ENCODE measurements at places on chromosomes 16 and 17.

DNA sequence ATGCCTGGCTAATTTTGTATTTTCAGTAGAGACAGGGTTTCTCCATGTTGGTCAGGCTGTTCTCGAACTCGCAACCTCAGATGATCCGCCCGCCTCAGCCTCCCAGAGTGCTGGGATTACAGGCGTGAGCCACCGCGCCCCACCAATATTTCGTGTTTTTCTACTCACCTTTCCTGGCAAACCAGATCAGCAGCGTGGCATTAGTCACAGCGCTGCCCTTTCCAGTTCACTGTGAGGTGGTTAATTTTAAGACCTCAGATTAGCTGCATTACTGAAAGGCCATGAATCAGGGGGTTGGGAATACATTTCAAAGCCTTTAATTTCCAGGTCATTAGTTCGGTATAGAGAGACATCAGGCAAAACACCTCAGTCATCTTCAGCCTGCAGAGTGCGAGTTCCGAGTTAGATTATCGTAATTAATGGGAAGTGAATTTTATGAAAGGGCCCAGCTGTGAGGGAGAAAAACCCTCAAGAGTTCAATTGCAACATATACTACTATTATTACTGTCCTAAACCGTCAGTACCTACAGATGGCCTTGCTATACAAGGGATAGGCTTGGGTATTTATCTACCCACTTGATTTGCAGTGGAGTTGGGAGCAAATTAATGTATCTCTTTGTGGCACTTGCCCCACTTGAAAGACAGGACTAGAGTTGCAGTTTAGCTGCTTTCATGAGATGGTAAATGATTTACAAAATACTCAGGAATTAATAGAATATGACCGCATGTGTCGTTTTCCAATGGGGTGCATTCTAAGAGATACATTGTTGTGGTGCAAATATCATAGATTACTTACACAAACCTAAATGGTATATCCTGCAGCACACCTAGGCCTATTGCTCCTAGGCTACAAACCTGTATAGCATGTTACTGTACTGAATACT is 2.1 kb upstream of the USP32 start:
- ATAC-seq = no peak

- peak; percentile 37 for ATAC-seq
Measured at GRCh38 chr16:53085931-53086421, 31.2 kb downstream of the CHD9 start.

GRCh38 chr17:59888145-59888750 is 4.5 kb downstream of the TUBD1 start:
- ATAC-seq = no peak

DNA sequence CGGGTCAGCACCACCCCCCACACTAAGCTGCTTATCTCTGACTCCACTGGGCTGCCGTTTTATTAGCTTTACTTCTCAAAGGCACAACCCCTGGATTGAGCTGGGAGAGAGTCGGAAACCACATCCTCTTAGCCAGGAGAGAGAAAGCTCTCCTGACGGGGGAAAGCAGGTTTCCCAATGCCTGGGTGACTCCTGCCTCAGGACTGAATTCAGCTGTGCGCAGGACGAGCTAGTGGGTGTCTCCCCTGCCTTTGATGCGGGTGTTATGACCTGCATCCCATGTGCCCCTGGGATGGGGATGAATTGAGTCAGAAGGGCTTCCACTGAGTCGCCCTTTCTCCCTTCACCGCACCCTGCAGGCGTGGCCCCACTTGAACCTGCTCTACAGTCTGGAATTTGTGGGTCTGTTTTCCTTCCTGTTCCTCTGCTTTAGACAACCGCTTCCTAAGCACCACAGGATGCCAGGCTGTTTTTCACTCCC is 819.2 kb upstream of the EEF2KMT start:
- ATAC-seq = no peak

DNA sequence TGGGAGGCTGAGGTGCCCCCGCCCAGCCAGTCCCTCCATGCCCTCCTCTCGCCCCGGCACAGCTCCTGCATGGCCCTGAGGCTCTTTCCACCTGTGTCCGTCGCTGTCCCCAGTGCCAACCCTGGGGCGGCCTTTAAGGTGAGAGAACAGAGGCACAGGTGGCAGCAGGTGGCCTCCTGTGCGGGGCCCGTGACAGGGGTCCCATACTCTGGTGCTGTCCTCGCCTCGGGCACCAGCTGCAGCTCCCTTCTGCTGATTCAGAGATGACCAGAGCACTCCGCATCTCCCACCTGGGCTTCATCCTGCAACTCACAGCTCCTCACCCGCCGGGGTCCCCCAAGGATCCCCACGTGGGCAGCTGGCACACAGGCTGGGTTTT is 8.0 kb downstream of the PRSS27 start:
- ATAC-seq = no peak

GRCh38 chr17:21291357-21291756 is 6.8 kb downstream of the MAP2K3 start:
- no peak for ATAC-seq

Measured in motor neuron (in vitro differentiated cells).